ENCODE measurements at places on chromosomes 2 and 18. TPM values are rescaled to one million over a fixed set of nuclear protein-coding genes. Genes with fewer than 3 reads are reported as not detected.
A peak's percentile ranks its signal among the peaks of the same experiment; 100 is the strongest.

GRCh38 chr18:4599312-4599711 lies 144.2 kb upstream of the DLGAP1 start:
- no peak for DNase-seq

DNA sequence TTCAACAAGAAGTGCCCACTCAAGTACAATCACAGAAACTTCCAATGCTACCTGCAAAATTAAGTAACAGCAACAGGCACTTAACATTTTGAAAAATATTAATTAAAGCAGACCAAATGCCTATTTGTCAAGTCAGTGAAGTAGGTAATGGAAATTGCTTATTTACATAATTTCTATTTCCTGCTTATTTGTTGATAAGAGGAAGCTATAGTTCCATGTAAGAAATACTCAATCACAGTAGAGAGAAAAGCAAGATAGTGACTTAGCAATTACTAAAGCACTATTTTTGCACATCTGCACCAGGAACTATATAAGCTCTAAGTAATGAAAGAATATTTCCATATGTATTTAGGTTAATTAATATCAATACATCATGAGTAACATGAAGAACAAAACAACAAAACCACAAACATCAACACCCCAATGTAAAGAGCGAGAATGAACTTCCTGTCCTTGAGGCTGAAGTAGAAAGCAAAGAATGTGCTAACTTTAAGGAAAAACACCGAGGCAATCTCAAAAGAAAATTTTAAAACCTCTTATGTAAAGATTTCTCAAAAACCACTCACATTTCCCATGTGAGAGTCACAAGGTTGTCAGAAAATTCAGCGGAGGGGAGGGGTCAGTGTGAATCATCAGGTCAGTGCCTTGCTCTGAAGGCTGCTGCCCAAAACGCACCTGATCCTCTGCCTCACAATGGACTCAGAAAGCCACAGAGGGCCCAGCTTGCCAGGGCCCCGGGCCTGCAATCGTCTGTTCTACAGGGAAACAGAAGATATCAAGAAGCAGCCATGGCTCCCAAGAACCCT lies 12.5 kb downstream of the NPC1 start:
- no peak for DNase-seq

DNA sequence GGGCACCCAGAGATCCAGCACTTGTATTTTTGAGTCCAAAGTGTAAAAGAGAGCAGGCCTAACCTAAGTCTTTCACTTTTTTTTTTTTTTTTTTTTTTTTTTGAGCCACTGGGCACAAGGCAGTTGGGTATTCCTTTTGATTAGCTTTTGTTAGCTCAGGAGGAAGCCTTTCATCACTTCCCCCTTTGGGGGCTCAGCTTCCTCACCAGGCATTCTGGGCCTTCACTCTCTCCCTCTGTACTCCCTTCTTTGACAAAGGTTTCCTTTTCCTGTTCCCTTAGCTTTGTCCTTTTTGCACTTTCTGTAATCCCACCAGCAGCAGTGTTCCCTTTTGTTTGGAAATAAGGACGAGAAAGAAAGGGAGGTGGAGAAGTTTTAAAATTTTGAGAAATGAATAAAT lies 88.2 kb downstream of the PKP4 start:
- no peak for DNase-seq

GRCh38 chr2:135951041-135951583 lies 34.3 kb downstream of the DARS1 start:
- DNase-seq = no peak

GRCh38 chr2:224973112-224974016 lies 68.9 kb downstream of the DOCK10 start:
- DNase-seq = peak; percentile 78

ATOH8 gene
- total RNA-seq = 41.1 TPM

CD207 gene
- total RNA-seq = 0.33 TPM

CNDP1 gene
- total RNA-seq = not detected

CCDC148 gene
- 3.2 TPM for total RNA-seq

Measured in esophagus muscularis mucosa (tissue), 4 donors.